ENCODE measurements at places on chromosomes 4 and X.

GRCh38 chr4:27057662-27058061, 197.0 kb downstream of the STIM2 start:
- DNase-seq = peak; percentile 15

- no peak for DNase-seq
These were observed 62.2 kb downstream of the DIPK2B start for GRCh38 chrX:45138525-45138924.

DNA sequence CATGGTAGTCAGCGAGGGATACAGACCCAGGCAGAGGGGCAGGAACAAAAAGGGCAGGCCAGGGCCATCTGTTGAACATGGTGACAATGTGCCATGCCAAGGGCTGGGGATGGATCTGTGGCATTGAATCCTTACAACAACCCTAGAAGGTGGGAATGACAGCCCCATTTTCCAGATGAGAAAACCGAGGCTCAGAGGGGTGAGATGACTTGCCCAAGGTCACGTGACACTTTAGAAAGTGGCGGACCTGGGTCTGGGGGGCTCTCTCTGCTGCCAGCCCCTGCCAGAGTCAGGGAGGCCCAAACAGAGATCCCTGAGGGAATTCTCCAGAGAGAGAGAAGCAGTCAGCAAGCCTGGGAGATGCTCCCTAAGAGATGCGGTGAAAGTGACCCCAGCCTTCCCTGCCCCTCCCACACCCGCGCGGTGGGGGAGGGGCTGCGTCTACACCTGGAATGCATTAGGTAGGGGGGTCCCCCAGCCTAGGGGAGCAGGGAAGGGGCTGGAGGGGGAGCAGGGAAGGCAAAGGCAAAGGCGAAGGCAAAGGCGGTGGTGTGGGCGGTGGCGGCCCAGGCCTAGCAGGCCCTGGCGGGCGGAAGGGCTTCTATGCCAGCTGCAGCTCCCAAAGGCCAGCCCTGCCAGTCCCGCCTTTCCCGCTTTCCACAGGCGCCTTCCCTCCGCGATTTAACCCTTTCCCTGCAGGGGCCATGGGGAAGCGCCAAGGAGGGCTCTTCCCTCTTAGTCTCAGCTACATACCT, 13.0 kb downstream of the FGD1 start:
- no peak for DNase-seq

DNA sequence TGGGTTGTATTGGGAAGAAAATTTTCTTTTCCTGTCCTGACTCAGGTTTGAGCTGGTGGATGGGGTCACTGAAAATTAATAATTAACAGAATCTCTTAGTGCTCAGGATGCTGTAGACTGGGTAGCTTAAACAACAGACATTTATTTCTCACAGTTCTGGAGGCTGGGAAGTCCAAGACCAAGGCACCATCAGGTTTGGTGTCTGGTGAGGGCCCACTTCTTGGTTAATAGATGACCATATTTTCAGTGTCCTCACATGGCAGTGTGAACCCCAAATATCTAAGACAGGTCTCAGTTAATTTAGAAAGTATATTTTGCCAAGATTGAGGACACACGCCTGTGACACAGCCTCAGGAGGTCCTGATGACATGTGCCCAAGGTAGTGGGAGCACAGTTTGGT, 31.1 kb downstream of the HERC6 start:
- DNase-seq = no peak

GRCh38 chrX:78123190-78123589, 16.3 kb downstream of the TAF9B start:
- DNase-seq = no peak

DNA sequence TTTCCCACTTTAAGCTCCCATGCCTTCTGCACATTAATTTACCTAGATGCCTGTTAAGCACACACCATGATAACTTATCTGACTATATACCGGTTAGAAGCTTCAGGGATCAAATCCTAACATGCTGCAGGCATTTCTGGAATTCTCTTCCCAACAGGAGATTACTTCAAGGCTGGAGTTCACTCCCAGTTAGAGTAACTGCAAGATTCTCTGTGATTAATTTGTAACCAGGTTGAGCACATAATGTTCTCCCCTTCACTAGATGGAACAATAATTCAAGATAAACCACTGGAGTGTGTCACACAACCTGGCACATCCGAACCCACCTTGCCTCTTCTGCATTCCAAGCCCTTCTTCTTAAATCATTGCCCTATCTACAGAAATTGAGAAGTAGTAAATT, 11.8 kb upstream of the UGT2A3 start:
- DNase-seq = no peak

DNA sequence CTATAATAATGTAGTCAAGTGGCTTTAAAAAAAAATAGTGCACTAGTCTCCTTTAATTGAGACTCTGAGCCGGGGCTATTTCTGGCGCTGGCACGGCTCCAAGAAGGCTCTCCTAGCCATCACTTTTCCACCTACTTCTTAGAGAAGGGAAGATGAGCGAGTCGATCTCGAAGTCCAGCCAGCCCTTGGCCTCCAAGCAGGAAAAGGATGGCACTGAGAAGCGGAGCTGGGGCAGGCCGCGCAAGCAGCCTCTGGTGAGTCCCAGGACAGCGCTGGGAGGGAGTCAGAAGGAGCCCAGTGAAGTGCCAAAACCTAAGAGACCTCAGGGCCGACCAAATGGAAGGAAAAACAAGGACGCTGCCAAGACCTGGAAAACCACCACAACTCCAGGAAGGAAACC, 531.9 kb downstream of the MAGEB5 start:
- no peak for DNase-seq

GRCh38 chr4:8353912-8354453, 84.4 kb downstream of the HTRA3 start:
- no peak for DNase-seq

- DNase-seq = no peak
These were observed 29.5 kb upstream of the JAKMIP1 start for GRCh38 chr4:6229671-6230501.

Data from NCI-H524 (cell line).